ENCODE measurements at places on chromosomes 13 and 19.

DNA sequence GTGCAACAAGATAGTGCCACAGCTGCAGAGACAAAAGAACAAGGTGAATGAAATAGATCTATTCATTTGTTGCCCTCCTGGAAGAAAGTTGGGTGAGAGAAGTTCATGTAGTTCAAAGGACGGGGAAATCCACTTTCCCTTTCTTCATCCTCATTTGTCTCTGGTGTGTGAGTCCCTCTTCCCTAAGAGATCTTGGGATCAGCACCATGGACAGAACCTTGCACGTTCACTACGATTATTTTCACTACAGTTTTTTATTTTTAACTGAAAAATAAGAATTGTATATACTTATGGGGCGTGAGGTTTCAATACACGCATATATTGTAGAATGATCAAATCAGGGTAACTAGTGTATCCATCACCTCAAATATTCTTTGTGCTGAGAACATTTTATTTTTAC lies 29.2 kb downstream of the NLRP5 start:
- DNase-seq: no peak

GRCh38 chr13:20729633-20730585 lies 26.4 kb downstream of the IL17D start:
- no peak for DNase-seq

DNA sequence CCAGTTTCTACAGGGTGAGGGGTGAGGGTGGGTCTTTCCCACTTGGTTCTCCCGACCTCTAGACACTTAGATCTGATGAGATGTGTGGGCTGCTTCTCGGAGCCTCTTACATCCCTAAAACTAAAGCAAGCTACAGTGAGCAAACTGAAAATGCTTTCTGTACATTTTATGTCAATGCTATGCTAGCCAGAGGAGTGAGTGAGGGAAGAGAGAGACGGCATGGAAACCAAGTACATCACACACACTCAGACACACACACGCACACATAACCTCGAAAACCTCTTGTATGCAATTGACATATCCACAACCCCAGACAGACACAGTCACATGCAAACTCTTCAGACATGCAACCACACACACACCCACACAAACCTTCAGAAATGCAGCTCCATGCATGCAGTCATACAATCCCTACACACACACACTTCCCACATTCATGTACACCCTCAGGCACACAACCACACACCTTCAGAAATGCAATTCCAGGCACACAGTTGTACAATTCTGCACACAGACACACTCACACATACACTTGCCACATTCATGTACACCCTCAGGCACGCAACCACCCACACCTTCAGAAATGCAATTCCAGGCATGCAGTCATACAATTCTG lies 1.4 kb downstream of the SLC1A6 start:
- DNase-seq: no peak

DNA sequence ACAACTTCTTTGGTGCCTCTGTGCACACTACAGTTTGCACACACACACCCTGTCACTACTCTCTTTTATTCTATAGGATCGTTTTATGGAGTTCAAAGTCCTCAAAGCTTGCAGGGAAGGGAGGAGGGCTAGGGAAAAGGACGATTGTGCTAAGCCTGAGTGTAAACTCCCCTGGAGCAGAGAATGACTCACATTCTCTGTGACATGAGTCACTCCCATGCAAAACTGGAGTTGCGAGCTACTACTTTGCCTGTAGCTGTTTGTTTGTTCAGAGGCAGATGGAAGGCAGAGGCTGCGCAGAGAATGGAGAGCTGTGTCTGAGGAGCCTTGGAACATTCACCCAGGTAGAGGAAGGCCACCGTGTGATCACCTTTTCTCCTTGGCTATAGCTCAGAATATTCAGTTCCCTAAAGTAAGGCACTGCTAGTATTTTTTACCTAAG lies 80.5 kb upstream of the MBNL2 start:
- no peak for DNase-seq

Measured in right kidney (tissue), 9 donors.